ENCODE measurements at places on chromosomes 12 and 14. TPM values are rescaled to one million over a fixed set of nuclear protein-coding genes. Genes with fewer than 3 reads are reported as not detected.

SLC6A13 gene
- not detected for total RNA-seq

DMAC2L gene
- 20.4 TPM for total RNA-seq

CLEC4D gene
- 0.23 TPM for total RNA-seq

PYGL gene
- total RNA-seq = not detected

OR4K15 gene
- not detected for total RNA-seq

SERPINA9 gene
- not detected for total RNA-seq

AICDA gene
- total RNA-seq = 0.43 TPM

STXBP6 gene
- total RNA-seq = not detected

RNF212B gene
- not detected for total RNA-seq

INSM2 gene
- total RNA-seq = not detected

GPRC5A gene
- total RNA-seq = 0.05 TPM

SCN8A gene
- total RNA-seq = 0.91 TPM

CCDC88C gene
- 162 TPM for total RNA-seq

ARHGAP9 gene
- total RNA-seq = 211 TPM

FAM90A1 gene
- 0.19 TPM for total RNA-seq

NFE2 gene
- not detected for total RNA-seq

LPAR5 gene
- total RNA-seq = 8.2 TPM

PMCH gene
- 0.28 TPM for total RNA-seq

SAMD4A gene
- total RNA-seq = 0.88 TPM

DNAJC22 gene
- total RNA-seq = not detected

ENDOU gene
- not detected for total RNA-seq

MYRFL gene
- not detected for total RNA-seq

KLRC4 gene
- total RNA-seq = not detected

Data from activated naive CD4-positive, alpha-beta T cell treated with anti-CD3 and anti-CD28 coated beads, Interleukin-2, amount 10 ng/mL, durations not matched to agents 5 hours and 36 hours (primary cell).